ENCODE measurements at places on chromosomes 5 and 9. TPM values are rescaled to one million over a fixed set of nuclear protein-coding genes. Genes with fewer than 3 reads are reported as not detected.

The SMIM33 gene
- polyA plus RNA-seq, result not detected

- DNase-seq, result no peak
Measured at GRCh38 chr9:112104401-112104800, 70.7 kb downstream of the SUSD1 start.

- no peak for DNase-seq
Measured at GRCh38 chr5:53674121-53674520, 113.7 kb downstream of the NDUFS4 start.

The RGS7BP gene
- 7.8 TPM for polyA plus RNA-seq

- DNase-seq, result no peak
Measured at GRCh38 chr9:121627427-121627826, 24.0 kb upstream of the DAB2IP start.

GRCh38 chr9:132192728-132193127 is 30.9 kb downstream of the NTNG2 start:
- DNase-seq, result no peak

GRCh38 chr5:40410231-40410861 is 269.4 kb upstream of the PTGER4 start:
- DNase-seq, result no peak

DNA sequence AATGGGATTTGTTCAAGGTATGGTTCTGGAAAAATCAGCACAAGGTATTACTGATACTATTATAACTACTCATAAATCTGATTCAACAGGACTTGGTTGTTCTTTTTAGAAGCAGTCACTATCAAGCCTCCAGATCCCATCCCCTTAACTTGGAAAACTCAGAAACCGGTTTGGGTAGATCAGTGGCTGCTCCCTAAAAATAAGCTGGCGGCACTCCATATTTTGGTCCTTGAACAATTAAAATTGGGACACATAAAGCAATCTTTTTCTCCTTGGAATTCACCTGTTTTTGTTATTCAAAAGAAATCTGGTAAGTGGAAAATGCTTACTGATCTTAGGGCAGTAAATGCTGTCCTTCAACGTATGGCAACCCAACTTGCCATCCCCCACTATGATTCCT is 104.2 kb downstream of the SYK start:
- DNase-seq, result no peak

The C7 gene
- polyA plus RNA-seq, result 118 TPM

The SPAG8 gene
- polyA plus RNA-seq, result 6.0 TPM

The KCNV2 gene
- polyA plus RNA-seq, result 0.31 TPM

The DNAJB5 gene
- polyA plus RNA-seq, result 9.9 TPM

DNA sequence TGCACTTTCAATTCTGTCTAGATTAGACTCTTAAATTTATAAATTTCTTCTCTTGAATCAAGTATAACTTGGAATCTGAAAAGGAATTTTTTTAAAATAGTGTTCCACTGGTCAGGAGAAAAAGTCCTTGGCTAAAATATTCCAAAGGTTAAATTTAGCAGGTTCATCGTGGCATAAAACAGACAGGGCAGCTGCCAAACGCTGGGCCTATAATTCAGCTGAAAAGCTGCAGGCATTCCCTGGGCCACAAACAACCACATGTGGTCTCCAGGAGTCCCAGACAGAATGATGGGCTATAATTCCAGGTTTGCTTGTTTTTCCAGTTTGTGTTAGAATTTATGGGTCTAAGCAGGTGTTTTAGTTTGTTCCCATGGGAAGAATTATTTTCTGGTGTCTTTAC is 71.1 kb upstream of the RETREG1 start:
- no peak for DNase-seq

All from renal pelvis (tissue), 12 donors.